ENCODE measurements at places on chromosomes 1 and 21.

DNA sequence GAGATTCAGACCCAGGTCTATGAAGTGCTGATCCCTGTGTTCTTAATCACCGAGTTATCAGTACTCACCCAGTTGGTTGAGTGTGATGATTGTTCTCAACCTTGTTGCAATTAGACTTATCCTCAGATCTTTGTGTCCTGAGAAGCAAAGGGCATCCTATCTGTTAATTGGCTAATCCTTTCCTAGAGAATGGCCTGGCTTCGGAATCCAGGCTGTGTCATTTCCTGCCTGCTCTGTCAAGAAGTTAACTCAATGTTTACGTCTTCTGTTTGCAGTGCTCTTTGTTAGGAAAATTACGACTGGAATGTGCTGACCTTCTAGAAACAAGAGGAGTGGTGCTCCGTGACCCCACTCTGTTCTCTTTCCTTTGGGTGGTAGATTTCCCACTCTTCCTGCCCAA is 14.7 kb downstream of the GAS5 start:
- DNase-seq, result no peak

DNA sequence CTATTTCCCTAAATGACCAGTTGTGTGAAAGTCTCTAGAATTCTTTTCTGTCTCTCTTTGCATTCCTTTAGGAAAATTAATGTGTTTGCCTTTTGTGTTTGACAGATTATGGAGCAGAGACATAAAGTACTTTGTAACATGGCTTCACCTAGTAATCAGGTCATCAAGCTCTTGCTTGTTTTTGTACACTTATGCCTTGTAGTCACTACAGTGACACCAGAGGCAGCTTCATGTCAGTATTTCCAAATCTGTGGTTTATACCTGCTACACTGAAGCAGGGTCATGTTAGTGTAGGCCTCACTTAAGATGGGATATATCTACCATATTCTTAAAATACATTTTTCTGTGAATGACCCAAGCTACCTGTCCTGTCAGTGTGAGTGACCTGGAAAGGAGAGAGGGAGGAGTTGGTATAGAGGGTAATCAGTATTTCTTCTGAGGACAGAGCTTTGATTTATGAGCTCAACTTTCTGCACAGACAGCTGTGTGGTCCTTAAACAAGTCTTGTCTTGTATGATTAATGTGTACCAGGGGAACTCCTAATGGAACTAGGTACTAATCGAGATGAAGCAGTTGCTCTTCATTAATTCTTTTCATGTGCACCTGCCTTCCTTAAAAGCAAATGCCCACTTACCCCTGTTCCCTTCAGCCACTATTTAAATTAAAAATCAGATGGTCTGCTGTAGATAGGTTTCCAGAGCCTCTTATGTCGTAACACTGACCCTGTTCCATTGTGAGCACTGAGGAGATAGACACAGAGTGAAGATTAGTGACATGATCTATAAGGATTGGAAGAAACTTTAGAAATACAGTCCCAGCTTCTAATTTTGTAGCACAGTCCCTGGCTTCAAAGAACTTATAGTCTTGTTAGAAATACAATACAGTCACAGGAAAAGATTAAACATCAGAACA is 45.7 kb downstream of the MACO1 start:
- no peak for DNase-seq

GRCh38 chr1:232317350-232317749 is 312.6 kb downstream of the SIPA1L2 start:
- DNase-seq, result no peak

- DNase-seq, result no peak
Observed at GRCh38 chr1:116732726-116733125, 21.5 kb upstream of the CD2 start.

- DNase-seq, result no peak
Observed at GRCh38 chr1:22949822-22950331, 22.8 kb downstream of the LACTBL1 start.

DNA sequence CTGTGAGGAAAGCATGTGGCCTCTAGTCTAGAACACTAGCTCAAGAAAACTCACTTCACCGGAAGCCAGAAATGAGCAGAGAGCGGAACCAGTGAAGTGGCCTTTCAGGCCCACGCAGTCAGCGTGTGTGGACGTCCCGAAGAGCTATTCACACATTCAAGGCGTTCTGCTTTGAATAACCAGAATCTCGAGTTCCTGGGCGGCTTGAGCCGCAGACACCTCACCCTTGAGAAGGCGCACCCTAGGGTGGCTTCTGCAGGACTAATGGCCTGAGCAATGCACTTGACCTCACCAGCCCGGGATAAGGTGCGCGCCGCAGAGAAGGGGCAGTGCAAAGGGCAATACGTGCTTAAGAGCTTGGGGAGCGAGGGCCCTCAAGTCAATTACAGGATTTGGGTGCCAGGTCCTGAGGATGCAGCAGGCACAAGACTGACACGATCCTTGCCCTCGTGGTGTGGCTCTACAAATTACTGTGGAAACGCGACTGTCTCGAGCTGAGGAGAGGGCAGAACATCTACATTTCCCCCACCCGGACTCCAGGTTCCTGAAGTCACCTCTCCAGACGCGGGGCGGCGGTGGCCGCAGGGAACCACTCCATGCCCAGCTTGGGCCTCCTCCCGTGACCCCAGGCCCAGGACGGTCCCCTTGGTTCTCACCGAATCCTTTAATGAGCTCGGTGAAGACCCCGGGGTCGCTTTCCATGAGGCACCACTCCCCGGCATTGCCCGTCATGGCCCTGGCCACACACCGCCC is 455 bp downstream of the UCHL5 start:
- peak; percentile 41 for DNase-seq

Measured in stimulated activated CD4-positive, alpha-beta T cell treated with anti-CD3 and anti-CD28 coated beads, Interleukin-12 subunit alpha, Interleukin-12 subunit beta, amount 100 ng/mL, for 4 hours (primary cell).